ENCODE measurements at places on chromosomes 2 and 18.

- no peak for DNase-seq
Measured at GRCh38 chr2:195514365-195514764, 142.7 kb upstream of the SLC39A10 start.

DNA sequence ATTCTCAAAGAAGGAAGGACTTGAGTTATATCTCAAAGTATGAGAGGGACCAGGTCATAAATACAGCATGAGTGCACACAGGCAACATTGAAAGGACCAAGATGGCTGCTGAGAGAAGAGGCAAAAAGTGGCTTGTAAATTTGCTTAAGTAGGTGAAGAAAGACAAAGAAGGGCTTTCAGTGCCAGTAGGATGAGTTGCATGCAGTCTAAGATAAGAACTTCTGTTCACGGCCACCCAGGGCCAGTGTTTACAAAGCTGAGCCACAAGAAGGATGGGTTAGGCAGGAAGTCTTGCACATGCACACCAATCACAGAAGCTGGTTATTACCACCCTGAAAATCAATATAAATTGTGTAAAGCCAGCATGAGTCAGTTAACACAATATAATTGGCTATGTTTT lies 3.1 kb upstream of the ABCB11 start:
- no peak for DNase-seq

- no peak for DNase-seq
Measured at GRCh38 chr2:18268400-18268799, 292.1 kb downstream of the RDH14 start.

DNA sequence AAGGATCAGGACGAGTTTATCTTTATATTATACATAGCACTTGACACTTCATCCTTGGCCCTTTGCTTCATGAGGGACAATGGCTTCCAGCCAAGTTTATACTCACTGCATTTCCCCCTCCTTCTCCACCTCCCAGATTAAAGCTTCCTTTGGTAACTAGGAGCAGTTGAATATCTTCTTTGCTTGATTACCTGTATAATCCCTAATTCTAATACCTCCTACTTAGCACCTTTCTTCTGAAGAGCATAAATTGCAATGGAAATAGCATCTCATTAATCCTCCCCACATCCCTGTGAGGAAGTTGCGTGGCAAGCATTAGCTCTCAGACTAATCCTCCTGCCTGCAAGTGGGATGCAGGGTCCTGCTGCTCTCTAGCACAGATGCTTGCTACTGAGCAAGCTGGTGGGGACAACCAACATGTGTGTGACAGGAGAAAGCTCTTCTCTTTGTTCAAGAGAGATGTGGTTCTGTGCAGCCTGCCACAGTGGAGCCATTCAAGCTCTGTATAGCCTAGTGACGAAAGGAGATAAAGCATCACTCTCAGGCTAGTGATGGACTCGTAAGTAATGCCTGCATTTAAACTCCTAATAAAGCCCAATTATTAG lies 19.1 kb downstream of the KLHL14 start:
- no peak for DNase-seq
